ENCODE measurements at places on chromosomes 13 and 19.

DNA sequence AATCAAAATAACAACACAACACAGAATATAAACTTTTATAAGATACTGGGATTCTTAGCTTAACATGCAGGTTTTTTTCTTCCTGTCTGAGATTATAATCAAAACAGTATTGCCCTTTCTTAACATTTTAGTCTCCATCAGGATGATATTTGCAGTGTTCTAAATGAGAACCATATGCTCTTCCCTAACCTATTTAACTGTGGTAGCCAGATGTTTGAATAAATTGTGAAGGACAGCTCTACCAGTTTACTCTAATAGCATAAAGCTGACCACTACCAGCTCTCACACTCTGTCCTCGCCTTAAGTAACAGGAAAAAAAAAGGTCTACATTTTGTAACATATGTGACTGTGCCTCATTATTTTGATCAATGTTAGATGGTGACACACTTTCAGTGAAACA, 618.7 kb upstream of the SGCG start:
- DNase-seq, result no peak

- no peak for DNase-seq
These were observed 7.4 kb downstream of the TGDS start for GRCh38 chr13:94588541-94588940.

DNA sequence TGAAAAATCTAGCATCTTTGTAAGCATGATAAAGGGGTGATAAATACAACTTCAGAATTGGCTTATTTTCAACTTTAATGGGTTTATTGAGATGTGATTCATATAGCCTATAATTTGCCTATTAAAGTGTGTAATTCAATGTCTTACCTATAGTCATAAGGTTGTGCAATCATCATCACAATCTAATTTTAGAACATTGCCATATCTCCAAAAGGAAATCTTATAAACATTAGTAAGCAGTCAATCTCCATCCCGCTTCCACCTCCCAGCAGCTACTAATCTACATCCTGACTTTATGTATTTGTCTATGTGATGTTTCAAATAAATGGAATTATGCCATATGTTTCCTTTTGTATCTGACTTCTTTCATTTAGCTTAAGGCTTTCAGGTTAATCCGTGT, 145.2 kb upstream of the KLHL1 start:
- no peak for DNase-seq

GRCh38 chr19:34838753-34839431, 65.9 kb upstream of the ZNF599 start:
- DNase-seq, result no peak

- DNase-seq, result no peak
These were observed 469.8 kb downstream of the DCT start for GRCh38 chr13:94009701-94010100.

DNA sequence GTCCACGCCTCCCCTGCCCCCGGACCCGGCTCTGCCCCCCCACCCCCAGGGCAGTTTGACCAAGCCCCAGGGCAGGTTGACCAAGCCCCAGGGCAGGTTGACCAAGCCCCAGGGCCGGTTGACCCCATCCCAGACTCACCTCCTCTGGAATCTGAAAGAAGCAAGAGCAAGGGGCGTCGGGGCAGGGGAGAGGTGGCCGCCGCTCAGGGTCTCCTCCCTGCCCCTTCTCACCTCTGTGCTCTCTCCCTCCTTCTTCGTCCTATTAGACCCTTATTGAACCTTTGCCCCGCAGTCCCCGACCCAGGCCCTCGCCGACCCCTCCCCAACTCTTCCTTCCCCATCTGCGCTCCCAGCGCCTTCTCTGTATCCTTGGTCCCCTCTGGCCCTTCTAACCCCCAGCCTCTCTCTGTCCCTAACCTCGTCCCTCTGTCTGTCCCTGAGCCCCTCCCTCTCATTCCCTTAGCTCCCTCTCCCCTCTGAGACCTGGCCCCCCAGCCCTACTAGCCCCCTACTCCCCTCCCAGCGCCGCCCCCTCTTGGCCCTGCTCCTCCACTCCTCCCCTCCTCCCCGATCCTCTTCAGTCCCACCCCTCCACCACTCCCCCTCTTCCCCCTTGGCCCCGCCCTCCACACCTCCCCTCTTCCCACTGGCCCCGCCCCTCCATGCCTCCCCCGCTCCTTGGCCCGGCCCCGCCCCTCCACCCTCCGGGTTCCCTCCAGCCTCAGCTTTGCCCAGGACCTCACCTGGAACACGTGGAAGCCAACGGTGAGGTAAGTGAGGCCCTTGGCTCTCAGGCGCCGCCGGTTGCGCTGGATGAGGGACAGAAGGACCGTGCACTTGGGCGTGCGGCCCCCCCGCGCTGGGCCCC, 7.6 kb downstream of the CAPN12 start:
- DNase-seq, result peak; percentile 55

GRCh38 chr19:4347521-4347920, 4.2 kb downstream of the MPND start:
- no peak for DNase-seq
